Stimulated activated CD8-positive, alpha-beta memory T cell treated with anti-CD3 and anti-CD28 coated beads, Interleukin-4, amount 100 ng/mL, for 1 hour (primary cell): ENCODE measurements at places on chromosomes 16 and 17.

GRCh38 chr17:50171371-50172071, 5.7 kb downstream of the SGCA start:
- no peak for DNase-seq

DNA sequence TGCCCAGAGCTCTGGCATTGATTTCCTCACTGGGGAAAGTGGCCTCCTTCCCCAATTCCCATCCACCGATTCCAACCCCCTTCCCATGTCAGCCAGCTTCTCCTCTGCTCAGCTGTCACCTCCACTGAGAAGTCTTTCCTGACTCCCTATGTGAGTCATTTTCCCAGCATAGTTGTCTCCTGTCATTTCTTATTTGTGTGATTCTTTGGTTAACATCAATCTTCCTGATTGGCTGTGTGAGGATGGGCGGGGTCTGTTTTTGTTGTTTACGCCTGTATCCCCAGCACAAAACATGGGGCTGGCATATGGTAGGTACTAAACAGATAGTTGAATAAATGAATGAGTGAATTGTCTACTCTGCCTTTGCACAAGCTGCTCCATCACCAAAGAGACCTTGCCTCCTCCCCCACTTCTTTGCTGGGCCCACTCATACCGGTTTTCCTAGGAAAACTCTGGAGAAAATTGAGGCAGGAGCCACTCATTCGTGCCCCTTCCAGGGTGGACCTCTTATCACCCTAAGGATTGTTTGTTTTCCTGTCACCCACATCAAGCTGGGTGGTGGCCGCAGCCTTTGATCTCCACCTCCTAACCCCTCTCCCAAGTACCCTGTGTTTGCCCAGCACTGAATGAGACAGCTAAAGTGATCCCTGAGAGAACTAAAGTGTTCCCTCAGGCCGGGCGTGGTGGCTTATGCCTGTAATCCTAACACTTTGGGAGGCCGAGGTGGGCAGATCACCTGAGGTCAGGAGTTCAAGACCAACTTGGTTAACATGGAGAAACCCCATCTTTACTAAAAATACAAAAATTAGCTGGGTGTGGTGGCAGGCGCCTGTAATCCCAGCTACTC, 1.2 kb upstream of the GRB7 start:
- no peak for DNase-seq

GRCh38 chr17:73160980-73161630, 3.7 kb upstream of the SSTR2 start:
- no peak for DNase-seq

GRCh38 chr17:3968886-3969524, 4.8 kb upstream of the ATP2A3 start:
- DNase-seq: no peak

GRCh38 chr17:54900457-54901229, at the start of gene TOM1L1:
Gene TOM1L1, plus strand, starts transcription at chr17:54900852. Its CDS starts 14 bp downstream, at chr17:54900866.
- no peak for DNase-seq
